Activated T-cell treated with anti-CD3 and anti-CD28 coated beads, Interleukin-2, amount 50 U/mL, for 72 hours (primary cell): ENCODE measurements at places on chromosomes 6 and 20.

GRCh38 chr20:3243718-3244358, 4.8 kb upstream of the SLC4A11 start:
- DNase-seq = no peak

GRCh38 chr6:13351271-13351670, 22.9 kb upstream of the TBC1D7 start:
- no peak for DNase-seq

DNA sequence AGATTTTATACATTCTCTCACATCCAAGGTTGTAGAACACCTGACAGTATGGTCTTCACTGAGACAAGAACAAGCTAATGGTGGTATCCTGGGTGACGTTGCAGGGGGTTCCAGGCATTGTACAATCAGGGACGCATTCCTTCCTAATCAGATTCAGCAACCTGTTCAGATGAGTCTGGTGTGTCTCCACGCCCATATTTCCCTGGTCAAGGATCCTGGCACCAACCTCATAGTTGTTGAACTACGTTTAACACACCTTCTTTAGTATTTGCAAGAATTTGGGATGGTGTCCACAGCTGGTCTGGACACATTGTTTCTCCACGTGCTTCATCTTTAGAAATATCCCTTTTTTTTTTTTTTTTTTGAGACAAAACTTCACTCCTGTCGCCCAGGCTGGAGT, 161.0 kb upstream of the CDYL start:
- no peak for DNase-seq

DNA sequence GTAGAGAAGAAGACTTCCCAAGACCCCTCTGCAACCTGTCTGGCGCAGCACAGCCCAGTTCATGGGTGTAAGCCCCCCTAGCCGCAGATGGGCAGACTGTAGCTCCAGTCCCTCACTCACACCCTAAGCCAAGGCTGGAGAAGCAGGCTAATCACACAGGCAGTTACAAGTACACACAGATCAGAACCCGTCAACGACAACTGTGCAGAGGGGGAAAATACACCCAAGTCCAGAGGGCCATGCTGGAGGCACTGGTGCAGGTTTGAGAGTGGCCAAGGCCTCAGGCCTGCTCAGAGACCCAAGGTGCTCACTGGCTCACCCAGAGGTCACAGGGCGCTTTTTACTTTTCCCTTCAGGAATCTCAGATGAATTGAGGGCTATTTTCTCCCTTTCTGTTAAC, 106.1 kb downstream of the NOL4L start:
- DNase-seq = no peak

GRCh38 chr20:1863296-1863695, 31.9 kb upstream of the SIRPA start:
- no peak for DNase-seq

DNA sequence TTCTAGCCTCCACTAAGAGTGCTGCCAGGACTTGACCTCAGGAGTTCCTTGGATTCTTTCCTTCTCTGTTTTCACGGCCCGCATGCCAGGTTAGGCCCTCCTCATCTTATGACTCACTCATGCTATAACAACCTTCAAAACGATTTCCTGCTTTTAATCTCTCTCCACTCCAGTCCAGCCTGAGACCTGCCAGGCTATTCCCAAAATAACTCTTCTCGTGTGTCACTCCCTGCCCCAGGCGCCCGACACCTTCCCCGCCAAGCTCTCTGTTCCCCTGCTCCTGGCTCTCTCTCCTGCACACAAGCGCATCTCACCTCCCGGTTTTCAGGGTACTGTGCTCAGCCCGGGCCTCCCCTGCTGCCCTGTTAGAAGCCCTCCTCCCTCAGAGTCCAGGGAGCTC, 64.1 kb upstream of the RPS6KA2 start:
- DNase-seq = no peak

DNA sequence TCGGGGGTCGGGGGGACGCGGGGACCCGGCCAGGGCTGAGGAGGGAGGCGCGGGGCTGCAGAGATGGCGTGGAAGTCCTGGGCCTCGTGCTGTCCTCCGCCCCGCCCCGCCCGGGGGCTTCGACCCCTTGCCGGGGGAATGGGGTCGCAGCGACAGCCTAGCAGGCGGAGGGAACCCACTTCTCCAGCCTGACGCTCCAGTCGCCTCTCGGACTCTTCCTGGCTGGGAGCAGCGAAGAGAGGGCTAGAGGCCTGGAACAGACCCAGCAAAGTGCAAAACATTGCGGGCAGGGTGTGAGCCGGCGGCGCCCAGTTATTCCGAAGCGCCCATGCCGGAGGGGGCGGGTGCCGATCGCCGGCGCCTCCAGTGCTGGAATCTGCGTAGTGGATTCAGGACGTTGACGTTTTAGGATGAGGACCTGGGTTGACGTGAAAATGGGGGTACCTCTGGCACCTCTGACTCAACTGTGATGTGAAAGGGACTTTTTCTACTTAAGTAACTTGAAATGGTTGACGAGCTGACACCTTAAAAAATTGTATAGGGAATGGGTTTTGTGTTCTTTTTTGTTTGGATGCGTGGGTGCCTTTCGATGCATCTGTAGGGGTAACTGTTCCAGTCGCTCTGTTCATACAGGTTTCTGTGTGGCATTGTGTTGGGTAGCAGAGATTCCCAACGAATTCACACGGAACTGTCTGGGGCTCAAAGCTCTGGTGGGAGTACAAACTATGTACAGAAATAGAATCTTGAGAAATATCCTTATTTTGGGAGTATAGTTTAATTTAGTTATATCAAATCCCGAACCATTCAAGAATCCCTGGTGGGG, 1.4 kb downstream of the SLC35F1 start:
- DNase-seq = no peak

DNA sequence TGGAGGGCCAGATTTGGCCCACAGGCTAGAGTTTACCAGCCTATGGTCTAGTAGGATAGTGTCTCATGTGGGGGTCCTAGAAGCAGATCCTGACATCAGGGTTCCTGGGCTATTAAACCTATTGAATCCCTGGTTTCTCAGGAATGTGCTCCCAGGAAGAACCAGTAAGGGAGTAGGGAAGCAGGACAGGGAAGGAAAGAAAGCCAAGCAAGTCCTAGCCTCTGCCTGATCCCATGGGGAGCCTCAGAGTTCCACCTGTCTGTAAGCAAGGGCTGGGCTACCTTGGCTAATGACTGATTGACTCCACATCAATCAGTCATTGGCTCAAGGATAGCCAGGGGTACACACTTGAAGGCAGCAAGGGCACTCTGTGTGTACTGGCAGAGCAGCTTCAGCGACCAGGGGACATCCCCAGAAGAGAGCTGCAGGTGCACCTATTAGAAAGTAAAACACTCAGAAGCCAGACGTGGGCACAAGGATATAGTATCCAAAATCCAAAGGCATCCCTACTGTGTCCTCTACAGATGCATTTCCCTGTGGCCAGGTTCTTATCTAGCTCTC, 309.5 kb downstream of the TSHZ2 start:
- no peak for DNase-seq

DNA sequence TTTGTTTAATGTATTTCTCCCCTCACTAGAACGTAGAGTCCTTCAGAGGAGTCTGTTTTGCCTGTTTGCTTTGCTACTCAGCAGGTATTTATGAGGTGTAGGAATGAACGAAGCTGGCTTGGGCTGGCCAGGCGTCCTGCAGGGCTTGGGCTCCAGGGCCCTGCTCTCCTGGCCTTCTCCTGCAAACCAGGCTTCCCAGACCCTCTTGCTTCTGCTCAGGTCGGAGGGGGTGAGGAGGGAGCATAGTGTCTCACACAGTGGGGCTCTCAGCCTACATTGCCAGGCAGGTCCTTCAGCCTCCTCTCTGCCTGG, 24.6 kb upstream of the MLN start:
- no peak for DNase-seq
